ENCODE measurements at places on chromosomes 3 and 15. TPM values are rescaled to one million over a fixed set of nuclear protein-coding genes. Genes with fewer than 3 reads are reported as not detected.

CTSH gene
- total RNA-seq, result 46.3 TPM

IQCF5 gene
- not detected for total RNA-seq

ST8SIA2 gene
- 0.50 TPM for total RNA-seq

LMAN1L gene
- not detected for total RNA-seq

DUOX1 gene
- total RNA-seq, result not detected

COPS2 gene
- total RNA-seq, result 55.3 TPM

AADAC gene
- 16.4 TPM for total RNA-seq

SV2B gene
- total RNA-seq, result 0.05 TPM

AHSG gene
- total RNA-seq, result not detected

IQSEC1 gene
- total RNA-seq, result 12.3 TPM

CHDH gene
- total RNA-seq, result 1.9 TPM

RTP3 gene
- not detected for total RNA-seq

CP gene
- total RNA-seq, result 4.9 TPM

CPNE4 gene
- 4.0 TPM for total RNA-seq

PLSCR5 gene
- total RNA-seq, result not detected

SLC26A6 gene
- total RNA-seq, result 20.3 TPM

PLIN1 gene
- total RNA-seq, result 0.08 TPM

FRMD5 gene
- 3.7 TPM for total RNA-seq

ZBTB47 gene
- 6.5 TPM for total RNA-seq

OPA1 gene
- total RNA-seq, result 29.9 TPM

CFAP92 gene
- total RNA-seq, result not detected

ANKRD34C gene
- total RNA-seq, result not detected

ABI3BP gene
- total RNA-seq, result 1.1 TPM

ZNF385D gene
- total RNA-seq, result 0.05 TPM

ZNF80 gene
- total RNA-seq, result not detected
